T47D (cell line): ENCODE measurements at places on chromosomes 11 and 22.

- peak; percentile 91 for DNase-seq
Measured at GRCh38 chr11:44564670-44565210, 723 bp upstream of the CD82 start.

- no peak for DNase-seq
Measured at GRCh38 chr11:46220313-46220712, 57.1 kb upstream of the CREB3L1 start.

- no peak for DNase-seq
Measured at GRCh38 chr11:11537871-11538270, 83.9 kb downstream of the GALNT18 start.

DNA sequence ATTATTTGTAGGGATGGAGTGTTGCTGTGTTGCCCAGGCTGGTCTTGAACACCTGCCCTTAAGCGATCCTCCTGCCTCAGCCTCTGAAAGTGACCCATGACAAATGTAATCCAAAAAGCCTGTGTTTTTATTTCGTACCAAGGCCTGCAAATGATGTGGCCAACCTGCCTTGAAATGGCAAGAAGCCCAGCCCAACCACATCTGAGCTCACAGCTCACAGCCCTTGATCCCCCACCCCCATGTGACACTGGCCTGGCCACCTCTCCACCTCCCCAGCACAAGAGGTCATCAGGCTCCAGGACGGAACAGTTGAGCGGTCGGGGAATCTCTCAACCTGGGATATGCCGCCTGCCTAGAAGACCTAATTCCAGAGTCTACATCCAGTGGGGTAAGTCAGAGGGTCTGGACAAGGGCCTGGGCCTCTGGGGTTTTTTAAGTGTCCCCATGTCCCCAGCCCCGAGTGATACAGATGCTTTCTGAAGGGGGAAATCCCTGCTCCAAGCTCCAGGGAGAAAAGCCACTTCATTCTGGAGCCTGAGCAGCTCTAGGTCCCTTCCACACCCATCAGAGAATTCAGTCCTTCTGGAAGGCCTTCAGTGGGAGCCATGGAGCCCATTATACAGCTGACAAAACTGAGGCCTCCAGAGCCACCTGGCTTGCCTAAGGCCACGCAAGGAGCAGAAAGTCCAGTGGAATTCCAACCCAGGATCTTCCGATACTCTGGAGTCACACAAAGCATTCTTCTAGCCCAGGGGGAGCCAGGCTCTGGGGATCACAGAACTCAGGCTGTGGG lies 70.7 kb downstream of the MN1 start:
- DNase-seq: no peak

DNA sequence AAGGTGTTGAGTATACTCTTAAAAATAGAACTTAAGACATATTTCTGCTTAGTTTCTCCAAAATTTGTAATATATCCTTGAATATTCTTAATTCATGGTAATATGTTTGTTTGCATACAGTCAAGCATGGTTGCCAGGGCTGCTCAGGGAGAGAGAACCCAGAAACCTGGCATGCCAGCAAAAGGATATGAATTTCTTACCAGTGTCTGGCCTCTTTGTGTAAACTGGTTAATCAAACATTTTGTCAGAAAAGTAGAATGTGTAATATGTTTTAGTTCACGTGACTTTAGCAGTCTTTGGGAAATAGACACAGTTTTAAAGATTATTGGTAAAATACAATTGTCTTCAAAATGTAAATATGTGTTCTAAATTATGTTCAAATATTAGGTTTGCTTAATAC lies 101.6 kb downstream of the AASDHPPT start:
- no peak for DNase-seq

GRCh38 chr11:15707194-15707593 lies 592.5 kb downstream of the INSC start:
- no peak for DNase-seq

GRCh38 chr11:60835534-60835846 lies 6.4 kb upstream of the CCDC86 start:
- DNase-seq: no peak
